ENCODE measurements at places on chromosomes 1 and 21.

- DNase-seq, result no peak
These were observed 19.8 kb upstream of the ABCD3 start for GRCh38 chr1:94398356-94398755.

DNA sequence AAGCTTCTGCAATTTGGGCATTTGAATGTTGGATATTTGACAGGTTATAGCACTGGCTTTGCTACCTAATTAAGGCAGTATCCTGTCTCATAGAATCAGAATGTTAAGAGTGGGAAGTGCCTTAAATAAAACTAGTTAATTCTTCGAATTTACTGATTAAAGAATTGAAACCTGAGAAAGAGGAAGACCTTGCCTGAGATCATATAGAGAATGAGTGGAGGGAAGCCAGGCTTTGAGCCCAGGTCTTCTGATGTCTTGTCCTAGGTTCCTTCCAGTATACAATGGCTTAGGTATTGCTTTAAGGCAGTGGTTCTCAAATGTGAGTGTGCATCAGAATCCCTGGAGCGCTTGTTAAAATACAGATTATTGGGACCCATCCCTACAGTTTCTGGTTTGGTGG is 20.9 kb upstream of the SH3BGRL3 start:
- no peak for DNase-seq

GRCh38 chr1:220818421-220819173 is 31.9 kb downstream of the MTARC1 start:
- DNase-seq, result no peak

DNA sequence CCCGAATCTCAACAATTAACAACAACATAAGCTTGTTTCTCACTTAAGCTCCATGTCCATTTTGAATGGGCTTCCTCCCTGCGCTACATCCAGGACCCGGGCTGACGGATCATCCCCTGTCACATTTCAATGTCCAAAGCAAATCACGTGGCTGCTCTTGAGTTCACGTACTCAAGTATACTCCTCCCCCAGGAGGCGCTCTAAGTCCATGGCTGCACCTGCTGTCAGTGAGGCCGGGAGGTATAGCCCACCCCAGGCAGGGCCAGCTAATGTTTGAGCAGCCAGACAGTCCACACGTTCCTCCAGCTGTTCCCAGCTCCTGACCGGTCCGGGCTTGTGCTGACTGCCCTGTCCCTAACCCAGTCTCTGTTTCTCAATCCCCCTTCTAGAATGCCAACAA is 220.8 kb downstream of the SLC35F3 start:
- no peak for DNase-seq

DNA sequence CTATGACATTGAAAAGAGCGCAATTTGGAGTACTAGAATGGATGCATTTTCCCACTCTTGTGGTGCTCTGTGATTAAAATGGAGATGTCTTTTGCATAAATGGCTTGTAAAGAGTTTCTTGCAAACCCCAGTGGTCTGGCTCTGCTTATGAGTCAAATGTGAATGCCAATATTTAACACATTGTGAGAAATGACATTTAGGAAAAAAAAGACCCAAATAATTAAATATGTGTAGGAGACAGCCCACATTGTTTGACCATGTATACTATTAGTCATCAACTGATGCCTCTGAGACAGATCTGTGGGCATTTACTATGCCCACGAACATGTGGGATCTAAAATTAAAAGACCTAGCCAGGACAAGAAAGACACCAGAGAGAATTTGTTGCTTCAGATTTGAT is 22.2 kb upstream of the RUNX1 start:
- no peak for DNase-seq

- no peak for DNase-seq
These were observed 23.7 kb downstream of the SNX27 start for GRCh38 chr1:151635479-151636072.

DNA sequence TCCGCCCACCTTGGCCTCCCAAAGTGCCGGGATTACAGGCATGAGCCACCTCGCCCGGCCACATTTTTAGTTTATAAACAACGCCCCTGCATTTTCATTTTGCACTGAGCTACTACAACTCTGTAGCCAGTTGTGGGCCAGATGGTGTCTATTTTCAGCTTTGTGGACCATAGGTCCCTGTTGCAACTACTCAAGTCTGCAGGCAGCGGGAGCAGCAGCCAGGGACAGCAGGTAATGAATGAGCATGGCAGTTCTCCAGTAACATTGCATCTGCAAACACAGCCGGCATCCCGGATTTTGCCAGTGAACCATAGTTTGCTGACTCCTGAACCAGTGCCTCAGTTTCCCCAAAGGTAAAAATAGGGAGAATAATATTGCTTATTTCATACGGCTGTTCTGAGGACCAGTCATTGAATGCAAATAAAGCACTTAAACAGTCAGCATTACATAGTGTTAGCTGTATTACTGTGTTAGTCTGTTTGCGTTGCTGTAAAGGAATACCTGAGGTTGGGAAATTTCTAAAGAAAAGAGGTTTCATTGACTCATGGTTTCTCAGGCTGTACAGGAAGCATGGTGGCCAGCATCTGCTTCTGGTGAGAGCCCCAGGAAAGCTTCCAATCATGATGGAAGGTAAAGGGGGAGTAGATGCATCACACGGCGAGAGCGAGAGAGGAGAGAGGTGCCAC is 65.5 kb upstream of the SLC45A1 start:
- DNase-seq, result no peak

- no peak for DNase-seq
These were observed 12.0 kb upstream of the VWA5B1 start for GRCh38 chr1:20278692-20279130.

- no peak for DNase-seq
These were observed 34.4 kb downstream of the ADGRL2 start for GRCh38 chr1:81834921-81835698.

DNA sequence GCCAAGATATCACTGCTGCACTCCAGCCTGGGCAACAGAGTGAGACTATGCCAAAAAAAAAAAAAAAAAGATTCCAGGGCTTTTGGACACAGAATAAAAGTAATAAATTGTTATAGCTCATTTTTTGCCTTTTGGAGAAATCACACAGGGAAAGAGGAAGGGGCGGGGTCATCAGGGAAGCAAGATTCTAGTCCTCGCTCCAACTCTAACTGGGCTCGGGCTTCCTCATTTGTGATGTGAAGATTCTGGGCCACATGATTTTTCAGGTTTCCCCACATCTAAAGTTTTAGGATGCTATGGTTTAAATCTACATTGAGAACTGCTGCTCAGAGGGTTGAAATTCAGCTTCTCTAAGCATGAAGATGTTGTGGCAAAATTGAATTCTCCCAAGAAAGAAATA is 179.3 kb upstream of the PLXNA2 start:
- no peak for DNase-seq

- no peak for DNase-seq
These were observed 23.3 kb downstream of the TFF3 start for GRCh38 chr21:42291751-42292562.

Data from stimulated activated CD8-positive, alpha-beta memory T cell treated with anti-CD3 and anti-CD28 coated beads, Interleukin-12 subunit alpha, Interleukin-12 subunit beta, amount 100 ng/mL, for 1 hour (primary cell).